ENCODE measurements at places on chromosomes 12 and 14.

- no peak for DNase-seq
- H3K4me1 ChIP-seq, result peaks cover 6% of the 10 kb centered on the region
- no peak overlapping the region for H3K27ac ChIP-seq
These were observed 17.4 kb downstream of the PYGL start for GRCh38 chr14:50926851-50927386.

- H3K4me3 ChIP-seq, result no peak overlapping the region
- H3K36me3 ChIP-seq, result peaks cover 10% of the 10 kb centered on the region
- peaks cover 13% of the 10 kb centered on the region for H3K4me1 ChIP-seq
- DNase-seq, result no peak
These were observed 16.8 kb downstream of the GALNT6 start for GRCh38 chr12:51374361-51374760.

DNA sequence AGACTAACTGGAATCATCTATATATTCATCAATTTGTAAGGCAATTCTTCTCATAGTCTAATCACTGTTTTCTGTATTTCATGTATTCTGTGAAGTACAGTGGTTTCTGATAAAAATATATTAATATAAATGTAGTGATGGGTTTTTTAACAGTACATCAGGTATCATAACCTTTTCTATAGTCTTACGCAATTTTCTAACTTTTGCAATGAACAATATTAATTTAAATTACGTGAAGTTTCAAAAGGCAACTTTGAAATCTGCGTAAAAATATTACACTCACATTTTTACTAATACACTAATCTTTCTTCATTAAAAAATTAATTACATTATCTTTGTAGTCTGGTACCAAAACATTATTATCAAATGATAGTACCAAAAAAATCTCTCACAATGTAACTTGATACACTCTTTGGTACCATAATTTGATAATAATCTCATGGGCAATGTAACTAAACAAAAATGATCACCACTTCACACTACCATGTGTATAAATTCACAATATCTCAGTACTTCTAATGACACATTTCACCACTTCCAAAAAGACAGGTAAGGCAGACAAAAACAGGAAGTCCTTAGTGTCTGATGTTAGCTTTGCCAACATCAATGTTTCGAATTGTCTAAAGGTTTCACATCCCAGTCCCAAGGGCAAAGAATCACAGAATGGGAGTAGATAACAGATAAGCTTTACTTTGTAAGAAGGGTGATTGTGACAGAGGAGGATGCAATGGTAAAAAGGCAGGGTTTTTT, 8.7 kb downstream of the DNAI7 start:
- peaks cover 10% of the 10 kb centered on the region for H3K4me1 ChIP-seq
- DNase-seq, result peak; percentile 43
- H3K36me3 ChIP-seq, result no peaks in the 10 kb centered on the region
- H3K27ac ChIP-seq, result no peak overlapping the region
- 0 out of 2 replicates have a peak overlapping the region, but pooled peaks have one; percentile 2 for H3K4me3 ChIP-seq

GRCh38 chr14:89429199-89430181, 12.5 kb upstream of the FOXN3 start:
- no peaks in the 10 kb centered on the region for H3K36me3 ChIP-seq
- peak overlapping the region; percentile 97 for H3K27ac ChIP-seq
- peaks cover 53% of the 10 kb centered on the region for H3K4me1 ChIP-seq

- H3K4me1 ChIP-seq, result no peaks in the 10 kb centered on the region
- H3K4me3 ChIP-seq, result no peak overlapping the region
- H3K36me3 ChIP-seq, result peaks cover 4% of the 10 kb centered on the region
These were observed 13.0 kb downstream of the TOMM20L start for GRCh38 chr14:58408681-58409215.

- DNase-seq, result no peak
- H3K27me3 ChIP-seq, result no peaks in the 10 kb centered on the region
- no peaks in the 10 kb centered on the region for H3K36me3 ChIP-seq
- no peaks in the 10 kb centered on the region for H3K4me1 ChIP-seq
These were observed 3.8 kb downstream of the DHRS2 start for GRCh38 chr14:23639891-23640523.
